ENCODE measurements at places on chromosomes 11 and 22.
A peak's percentile ranks its signal among the peaks of the same experiment; 100 is the strongest.

DNA sequence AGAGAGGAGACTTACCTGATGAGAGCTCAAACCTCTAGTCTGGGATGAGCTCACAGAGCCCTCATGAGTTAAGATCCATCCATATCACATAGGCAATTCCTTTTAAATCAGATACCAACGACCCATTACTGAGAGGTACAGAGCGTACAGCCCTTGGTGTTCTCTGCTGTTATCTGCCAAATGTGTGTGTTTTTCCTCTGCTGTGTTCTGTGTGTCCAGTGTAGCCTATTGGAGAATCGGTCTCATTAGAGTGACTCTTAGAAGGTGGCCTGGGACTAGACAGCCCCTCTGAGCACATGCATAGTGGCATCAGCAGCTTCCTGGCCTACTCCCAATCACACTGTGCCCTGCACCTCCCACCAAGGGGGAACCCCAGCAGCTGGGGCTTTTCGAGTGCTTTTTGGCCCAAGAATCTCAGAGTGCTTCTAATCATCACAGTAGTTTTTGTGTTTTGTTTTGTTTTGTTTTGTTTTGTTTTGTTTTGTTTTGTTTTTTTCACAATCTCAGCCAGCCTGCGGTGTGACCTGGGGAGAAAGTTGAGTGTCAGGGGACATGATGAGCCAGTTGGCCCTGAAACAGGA lies 25.4 kb downstream of the TP53AIP1 start:
- no peak for DNase-seq

- DNase-seq: no peak
Measured at GRCh38 chr11:45929486-45930030, 7.1 kb downstream of the LARGE2 start.

DNA sequence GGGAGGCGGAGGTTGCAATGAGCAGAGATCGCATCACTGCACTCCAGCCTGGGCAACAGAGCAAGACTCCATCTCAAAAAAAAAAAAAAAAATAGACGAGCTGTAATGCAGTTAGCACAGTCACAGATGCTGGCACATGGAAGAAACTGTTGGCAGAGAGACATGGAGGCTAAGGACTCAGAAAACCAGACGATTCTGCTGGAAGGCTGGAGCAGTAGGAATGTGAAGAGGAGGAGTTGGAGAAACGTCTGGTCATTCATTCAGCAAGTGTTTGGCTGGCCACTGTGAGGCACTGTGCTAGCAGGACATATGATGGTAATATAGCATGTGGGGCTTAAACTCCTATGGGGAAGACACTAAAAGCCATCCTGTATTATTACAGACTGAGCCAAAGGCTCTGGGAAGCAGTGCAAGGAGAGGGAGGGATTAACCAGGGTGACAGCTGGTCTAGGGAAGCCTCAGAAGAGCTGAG lies 5.0 kb downstream of the UQCR10 start:
- no peak for DNase-seq

- DNase-seq: no peak
Measured at GRCh38 chr11:125313271-125314219, 149.0 kb downstream of the PKNOX2 start.

DNA sequence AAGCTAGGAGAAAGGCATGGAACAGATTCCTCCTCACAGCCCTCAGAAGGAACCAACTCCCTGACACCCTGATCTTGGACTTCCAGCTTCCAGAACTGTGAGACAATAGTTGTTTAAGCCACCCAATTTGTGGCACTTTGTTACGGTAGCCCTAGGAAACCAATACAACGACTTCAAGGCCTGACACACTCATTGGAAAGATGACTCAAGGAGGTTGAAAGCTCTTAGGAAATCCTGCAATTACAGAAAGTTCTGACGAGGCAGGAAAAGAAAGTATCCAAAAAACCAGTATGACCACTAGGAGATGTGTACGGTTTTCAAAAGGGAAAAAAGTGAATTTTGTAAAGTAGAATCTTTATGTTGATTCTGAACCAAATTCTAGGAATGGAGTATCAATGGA lies 161.4 kb downstream of the SWAP70 start:
- no peak for DNase-seq

- no peak for DNase-seq
Measured at GRCh38 chr11:30281476-30282288, 41.2 kb upstream of the ARL14EP start.

DNA sequence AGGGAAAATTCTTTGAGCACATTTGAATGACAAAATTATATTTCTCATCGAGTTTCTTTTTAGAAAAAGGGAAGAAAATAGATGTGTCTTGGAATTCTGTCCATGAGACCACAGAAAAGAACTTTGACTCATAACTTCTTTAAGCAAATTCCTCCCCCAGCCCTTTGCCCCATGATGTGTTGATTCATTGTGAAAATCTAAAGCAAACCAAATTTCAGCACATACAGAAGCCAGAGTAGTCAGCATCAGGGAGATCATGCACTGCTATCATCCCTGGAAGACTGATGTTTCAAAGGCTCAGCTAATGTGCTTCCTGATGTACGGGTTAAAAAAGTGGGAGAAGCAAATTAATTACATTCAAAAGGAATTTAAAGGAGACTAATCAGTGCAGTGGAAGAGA lies 159.7 kb downstream of the FAT3 start:
- DNase-seq: no peak

- DNase-seq: no peak
Measured at GRCh38 chr11:134045799-134046635, 22.9 kb upstream of the JAM3 start.

- peak; percentile 14 for DNase-seq
Measured at GRCh38 chr22:42863349-42863961, 6.4 kb upstream of the ARFGAP3 start.

GRCh38 chr11:78149646-78150045 lies 10.2 kb upstream of the ALG8 start:
- DNase-seq: no peak

All from activated gamma-delta T cell treated with anti-CD3 and anti-CD28 coated beads, Interleukin-2, amount 50 U/mL, for 16 hours (primary cell).